Erythroblast (primary cell): ENCODE measurements at places on chromosomes 3 and 15.

DNA sequence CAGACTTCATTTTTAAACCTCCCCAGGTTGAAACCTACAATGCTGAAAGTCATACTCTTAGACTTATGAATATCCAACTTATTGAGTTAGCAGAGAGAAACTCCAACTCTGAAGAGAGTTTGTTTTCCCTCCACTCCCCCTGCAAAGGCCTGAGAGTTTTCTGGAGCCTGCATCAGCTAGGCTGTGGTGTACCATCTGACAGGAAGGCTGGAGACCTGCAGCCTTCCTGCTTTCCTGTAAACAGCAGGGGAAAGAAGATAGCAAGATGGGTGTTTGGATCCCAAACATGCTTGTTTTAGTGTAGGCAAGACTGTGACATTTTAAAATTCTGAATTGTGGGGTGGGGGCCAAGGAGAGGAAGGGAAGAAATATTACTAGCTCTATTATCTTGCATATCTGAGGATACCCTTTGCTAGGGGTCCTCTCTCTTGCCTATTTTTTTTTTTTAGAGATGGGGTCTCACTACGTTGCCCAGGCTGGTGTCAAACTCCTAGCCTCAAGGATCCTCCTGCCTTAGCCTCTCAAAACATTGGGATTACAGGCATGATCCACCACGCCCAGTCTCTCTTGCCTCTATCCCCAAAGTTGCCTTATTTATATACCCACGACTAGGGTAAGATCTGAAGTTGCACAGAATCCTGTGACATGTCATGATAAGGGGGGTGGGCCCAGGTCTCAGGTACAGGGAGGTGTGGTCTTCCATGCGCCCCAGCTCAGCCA is 51.0 kb upstream of the USP3 start:
- DNase-seq = no peak

GRCh38 chr15:61796056-61796455 is 264.2 kb downstream of the VPS13C start:
- no peak for DNase-seq

GRCh38 chr3:150653110-150653561 is 50.0 kb downstream of the SELENOT start:
- DNase-seq = no peak

GRCh38 chr3:41489231-41489630 is 289.9 kb downstream of the CTNNB1 start:
- no peak for DNase-seq

- DNase-seq = no peak
Observed at GRCh38 chr15:42593143-42593542, 17.7 kb downstream of the STARD9 start.

GRCh38 chr3:14803981-14804834 is 14.6 kb upstream of the FGD5 start:
- no peak for DNase-seq

DNA sequence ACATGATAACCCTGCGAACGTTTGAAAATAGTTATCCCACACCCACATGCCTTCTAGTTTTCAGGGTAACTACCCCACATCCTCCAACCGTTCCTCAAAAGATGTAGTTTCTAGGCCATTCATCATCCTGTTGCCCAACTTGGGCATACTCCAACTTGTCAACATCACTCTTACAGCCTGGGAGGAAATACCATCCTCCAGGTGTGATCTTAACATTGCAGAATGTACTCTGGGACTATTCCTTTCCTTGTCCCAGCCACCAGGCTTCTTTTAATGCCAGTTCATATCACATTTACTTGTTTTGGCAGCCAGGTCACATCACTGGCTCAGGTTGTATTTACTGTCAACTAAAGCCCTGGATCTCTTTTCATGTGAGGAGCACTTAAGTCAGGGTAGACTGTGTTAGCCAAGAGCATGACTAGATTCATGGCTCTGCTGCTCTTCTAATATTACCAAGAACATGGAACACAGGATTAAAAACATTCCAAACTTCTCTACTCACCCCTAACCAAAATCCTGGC is 4.0 kb upstream of the DENND6A start:
- DNase-seq = peak; percentile 53

- no peak for DNase-seq
Observed at GRCh38 chr3:50213373-50213772, 8.3 kb downstream of the SLC38A3 start.

DNA sequence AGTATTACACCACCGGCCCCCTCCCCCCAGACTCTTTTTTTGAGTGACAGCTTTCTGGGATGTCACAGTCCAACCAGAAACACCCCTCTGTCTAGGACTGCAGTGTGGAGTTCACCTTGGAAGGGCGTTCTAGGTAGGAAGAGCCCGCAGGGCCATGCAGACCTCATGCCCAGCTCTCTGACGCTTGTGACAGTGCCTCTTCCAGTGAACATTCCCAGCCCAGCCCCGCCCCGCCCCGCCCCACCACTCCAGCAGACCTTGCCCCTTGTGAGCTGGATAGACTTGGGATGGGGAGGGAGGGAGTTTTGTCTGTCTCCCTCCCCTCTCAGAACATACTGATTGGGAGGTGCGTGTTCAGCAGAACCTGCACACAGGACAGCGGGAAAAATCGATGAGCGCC is 63.6 kb downstream of the AAGAB start:
- DNase-seq = no peak

DNA sequence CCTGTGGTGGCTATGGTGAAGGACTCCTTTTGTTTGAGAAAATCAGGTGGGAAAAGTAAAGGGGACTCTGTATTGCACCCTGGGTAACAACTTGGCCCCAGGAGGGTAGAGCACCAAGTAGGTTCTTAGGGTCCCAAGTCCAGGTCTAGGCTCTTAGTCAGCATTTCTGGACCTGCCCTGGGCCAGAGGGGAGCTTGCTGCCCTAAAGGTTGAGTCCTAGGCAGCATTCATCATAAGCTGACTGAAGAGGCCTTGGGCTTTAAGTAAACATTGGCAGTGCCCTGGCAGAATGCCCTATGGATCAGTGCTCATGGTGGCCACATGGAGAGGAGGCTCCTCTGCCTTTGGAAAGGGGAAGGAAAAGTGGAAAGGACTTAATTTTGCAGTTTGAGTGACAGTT is 268.5 kb upstream of the CTNNB1 start:
- DNase-seq = no peak

- DNase-seq = no peak
Observed at GRCh38 chr3:72634128-72634527, 214.1 kb downstream of the SHQ1 start.

DNA sequence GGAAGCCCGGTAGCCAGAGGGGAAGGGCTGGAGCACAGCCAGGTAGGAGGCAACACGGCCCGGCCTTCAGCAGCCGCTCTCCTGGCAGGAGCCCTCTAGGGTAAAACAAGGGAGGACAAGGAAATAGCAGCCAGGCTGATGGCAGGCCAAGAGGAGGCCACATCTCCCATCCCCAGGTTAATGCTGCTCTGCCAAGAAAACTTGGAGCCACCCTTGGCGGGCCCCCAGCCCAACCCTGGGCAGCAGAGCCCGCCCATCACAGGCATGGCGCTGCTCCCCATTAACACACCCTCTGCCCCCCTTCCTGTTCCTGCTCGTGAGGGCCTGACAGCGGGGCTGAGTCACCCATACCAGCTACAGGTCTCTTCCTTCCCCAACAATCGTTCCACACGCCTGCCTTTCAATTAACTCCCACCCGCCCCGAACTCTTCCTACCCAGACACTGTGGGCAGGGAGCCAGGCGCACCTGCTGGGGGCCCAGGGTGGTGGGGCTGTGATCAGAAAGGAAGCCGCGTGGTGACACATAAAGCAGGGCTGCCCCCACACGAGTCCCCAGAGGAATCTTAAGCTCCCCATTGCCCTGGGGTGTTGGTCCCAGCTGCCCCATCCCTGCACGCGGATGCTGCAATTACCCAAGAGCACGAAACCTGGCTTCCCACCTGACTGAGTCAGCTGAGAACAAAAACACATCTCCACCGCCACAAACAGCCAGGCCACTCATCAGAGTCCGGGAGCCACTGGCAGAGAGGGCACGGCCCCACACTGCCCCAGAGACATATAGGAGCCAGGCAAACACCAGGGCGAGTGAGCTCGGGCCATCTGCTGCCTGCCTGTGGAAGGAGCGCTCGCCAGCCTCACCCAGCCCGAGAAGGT is at the start of gene C15orf62:
C15orf62 (plus strand) TSS at position 707 of the 873 bp plus-strand sequence. CDS start 516 bp downstream, outside the sequence.
- peak; percentile 73 for DNase-seq

DNA sequence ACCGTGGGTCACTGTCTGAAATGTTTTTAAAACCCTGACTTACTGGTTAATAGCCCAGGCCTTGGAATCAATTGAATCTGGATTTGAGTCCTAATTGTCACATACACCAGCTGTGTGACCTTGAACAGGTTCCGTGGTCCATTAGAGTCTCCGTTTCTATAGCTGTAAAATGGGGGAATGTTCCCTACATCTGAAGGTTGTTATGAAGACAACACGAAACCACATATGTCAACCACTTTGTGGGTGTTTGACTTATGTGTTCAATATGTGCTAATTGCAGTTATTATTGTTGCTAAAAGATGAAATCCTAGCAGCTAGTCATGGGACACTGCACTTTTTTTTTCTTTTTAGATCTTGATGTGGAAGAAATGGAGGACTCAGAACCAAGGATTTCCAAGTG is 35.3 kb downstream of the ZBTB38 start:
- no peak for DNase-seq

DNA sequence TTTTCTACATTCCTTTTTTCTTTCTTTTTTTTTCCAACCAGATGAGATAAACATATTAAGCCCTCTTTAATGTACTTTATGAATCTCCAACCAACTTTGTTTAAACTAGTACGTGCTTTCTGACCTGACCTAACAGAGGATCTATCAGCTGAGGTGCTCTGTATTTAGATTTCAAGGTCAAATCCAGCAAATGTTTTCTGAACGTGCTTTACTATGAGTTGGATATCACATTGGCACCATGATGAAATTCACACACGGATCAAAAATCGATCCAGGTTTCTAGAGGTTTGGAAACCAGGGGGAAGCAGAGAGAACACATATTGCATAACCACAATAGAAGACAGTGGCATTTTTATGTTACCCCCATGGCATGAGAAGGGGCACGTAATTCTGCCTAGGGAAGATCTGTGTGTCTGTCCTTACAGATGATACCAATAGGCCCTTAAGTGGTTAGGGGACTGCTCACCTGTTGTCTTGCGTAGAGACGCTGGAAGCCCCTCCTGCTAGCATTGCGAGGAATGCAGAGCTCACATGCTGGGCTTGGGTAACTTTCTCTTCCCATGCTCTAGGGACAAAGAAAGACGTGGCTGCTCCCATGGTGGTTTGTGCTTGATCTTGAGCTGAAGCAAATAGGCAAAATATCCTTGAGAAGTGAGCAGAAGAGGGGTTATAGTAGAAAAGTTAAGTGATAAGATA is 59.3 kb upstream of the ABHD10 start:
- no peak for DNase-seq

DNA sequence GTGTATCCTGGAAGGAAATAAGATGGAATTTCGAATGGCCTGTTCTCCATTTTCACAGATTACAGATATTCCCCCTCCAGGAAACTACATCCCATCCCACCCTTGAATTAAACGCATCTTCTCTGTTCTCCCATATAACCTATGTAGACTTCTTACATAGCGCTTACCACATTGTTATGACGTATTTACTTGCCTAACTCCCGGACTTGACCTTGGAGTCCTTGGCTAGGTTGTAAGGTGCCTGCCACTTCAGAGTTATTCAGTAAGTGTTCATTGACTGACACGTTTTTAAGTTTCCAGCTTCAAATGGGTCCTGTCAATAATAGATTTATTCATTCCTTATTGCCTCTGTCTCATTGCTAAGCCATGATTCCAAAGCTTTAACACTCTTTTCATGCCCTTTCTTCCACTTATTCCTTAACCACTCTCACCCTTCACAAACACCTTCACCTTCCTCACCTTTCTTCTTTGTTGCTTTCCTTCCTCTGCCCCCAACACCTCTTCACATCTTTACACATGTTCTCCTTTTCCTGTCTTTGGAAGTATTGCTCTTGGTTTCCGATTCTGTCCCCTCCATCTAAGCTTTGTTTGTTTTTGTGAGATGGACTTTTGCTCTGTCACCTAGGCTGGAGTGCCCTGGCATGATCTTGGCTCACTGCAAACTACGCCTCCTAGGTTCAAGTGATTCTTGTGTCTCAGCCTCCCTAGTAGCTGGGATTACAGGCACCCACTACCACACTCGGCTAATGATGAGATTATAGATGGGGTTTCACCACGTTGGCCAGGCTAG is 138.3 kb downstream of the CMSS1 start:
- no peak for DNase-seq

GRCh38 chr3:141384157-141384556 is 15.9 kb downstream of the ZBTB38 start:
- no peak for DNase-seq

DNA sequence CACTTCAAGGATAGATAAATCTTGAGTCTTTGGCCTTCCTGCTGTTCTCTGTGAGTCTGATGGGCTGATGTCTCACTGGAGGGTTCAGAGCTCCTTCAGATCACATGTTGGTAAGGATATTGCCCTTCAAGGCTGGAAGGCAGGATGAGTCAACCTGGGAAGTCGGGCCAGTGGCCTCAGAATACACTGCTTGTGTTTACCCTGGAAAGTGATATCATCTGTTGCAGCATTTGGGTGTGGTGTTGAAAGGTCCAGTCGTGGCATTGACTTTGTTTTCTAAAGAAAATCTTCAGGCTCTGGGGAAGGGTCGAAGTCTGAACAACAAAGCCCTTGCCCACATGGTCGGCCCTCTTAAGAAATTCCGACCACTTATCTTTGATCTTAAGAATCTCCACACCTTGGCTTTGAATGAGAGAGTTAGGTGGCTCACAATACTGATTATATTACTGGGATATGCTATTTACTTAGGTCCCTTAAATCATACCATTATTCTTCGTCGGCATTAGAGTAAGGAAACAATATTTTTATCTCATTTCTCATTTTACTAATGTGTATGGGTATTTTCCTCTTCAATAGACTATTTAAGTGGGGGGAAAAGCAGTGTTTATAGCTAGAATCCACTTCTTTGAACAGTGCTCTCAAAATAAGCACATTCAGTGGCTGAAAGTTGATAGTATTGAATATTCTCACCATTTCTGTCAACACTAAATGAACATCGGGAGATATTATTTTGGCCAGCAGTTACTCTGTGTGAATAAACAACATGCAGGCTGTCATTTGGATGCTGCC is 303.9 kb upstream of the RASGRP1 start:
- DNase-seq = no peak

DNA sequence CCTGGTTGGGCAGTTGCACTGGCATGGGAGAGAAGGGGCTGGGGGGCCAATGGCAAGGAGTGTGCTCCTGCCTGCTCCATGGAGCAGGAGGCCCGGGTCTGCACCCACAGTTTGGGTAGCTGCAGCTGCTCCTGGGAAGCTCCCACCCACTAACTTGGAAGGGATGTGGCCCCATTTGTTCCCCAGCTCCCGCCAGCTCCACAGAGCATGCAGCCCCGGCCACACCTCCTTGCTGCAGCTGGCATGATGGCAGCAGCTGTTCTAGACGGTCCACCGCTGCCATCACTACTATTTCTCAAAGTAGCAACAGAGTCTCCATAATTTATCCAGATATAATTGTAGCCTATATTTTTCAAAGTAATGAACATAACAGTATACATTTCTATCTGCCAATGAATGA is 65.8 kb downstream of the PIK3CB start:
- DNase-seq = no peak
